ENCODE measurements at places on chromosomes 6 and 20.
A peak's percentile ranks its signal among the peaks of the same experiment; 100 is the strongest.

GRCh38 chr20:18657575-18657974, 69.7 kb downstream of the DTD1 start:
- no peak for DNase-seq

DNA sequence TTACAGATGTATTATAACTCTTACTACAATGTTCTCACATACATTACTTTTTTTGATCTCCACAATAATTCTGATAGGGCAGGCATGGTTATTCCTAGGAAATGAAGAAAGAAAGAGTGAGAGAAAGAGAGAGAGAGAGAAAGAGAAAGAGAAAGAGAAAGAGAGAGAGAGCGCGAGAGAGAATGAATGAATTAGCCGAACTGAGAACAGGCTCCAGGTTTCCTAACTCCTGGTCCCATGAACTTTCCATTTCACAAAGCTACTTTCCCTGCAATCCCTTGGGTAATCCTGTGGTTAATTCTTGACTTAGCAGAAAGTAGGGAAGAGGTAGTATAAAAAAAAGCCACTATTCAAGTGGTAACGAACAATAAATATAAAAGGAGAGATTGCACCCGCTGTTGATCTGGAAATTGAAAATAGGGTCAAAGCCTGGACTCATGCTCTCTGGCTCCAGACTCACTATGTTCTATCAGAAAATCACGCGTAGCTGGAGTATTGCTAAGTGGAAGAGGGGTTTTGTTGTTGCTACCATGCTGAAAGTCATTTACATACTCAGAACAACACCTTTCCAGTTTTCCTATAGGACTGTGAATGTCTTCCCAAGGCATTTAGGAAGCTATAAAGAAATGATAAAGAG, 131.2 kb downstream of the CCDC170 start:
- no peak for DNase-seq

- DNase-seq: no peak
Observed at GRCh38 chr6:119482850-119483285, 133.3 kb upstream of the MAN1A1 start.

GRCh38 chr6:48401016-48401415, 290.0 kb upstream of the PTCHD4 start:
- DNase-seq: no peak

GRCh38 chr20:48154040-48154765, 368.9 kb upstream of the SULF2 start:
- no peak for DNase-seq

DNA sequence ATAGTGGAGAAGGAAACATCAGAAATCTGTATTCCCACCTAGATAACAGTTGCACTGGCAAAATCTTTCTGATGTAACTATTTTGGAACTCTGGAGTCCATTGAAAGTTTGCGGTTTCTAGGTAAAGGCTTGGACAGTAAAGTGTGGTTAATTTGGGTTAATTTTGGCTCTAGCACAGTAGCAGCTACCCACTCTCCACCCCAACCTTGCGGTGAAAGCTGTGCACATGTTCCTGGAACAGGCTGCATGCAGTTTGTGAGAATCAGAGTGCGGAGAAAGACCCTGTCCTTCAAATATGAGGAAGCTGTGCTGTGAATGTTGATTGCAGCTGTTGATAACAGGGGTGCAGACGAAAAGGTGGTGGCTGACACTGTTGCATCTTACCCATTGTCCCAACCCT, 38.4 kb downstream of the SMOC2 start:
- no peak for DNase-seq

GRCh38 chr6:38336922-38337321, 302.8 kb downstream of the BTBD9 start:
- DNase-seq: no peak

GRCh38 chr6:18465410-18466154, 78.4 kb downstream of the RNF144B start:
- peak; percentile 98 for DNase-seq

- DNase-seq: no peak
Observed at GRCh38 chr6:151143806-151144205, 96.0 kb upstream of the AKAP12 start.

- DNase-seq: no peak
Observed at GRCh38 chr6:25769983-25770382, 15.4 kb downstream of the SLC17A4 start.

- DNase-seq: no peak
Observed at GRCh38 chr6:123716506-123716905, 79.8 kb upstream of the TRDN start.

GRCh38 chr6:29976588-29977424, 34.5 kb downstream of the HLA-A start:
- peak; percentile 22 for DNase-seq

DNA sequence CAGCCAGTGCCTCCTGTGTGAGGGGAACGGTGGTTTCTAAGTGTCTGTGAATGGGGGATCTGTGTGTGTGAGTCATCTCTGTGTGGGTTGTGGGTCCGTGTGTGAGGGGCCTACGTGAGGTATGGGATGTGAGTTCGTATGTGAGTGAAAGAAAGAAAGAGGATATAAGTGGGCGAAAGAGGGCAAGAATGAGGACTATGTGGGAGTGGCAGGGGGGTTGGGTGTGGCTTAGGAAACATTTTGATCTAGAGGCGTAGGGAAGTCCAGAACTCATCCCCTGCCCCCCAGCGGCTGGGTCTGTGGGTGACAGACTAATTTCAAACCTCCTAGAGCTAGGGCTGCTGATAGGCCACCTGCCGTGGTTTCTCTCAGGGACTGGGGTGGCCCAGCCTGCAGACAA, 35.5 kb downstream of the DHX35 start:
- no peak for DNase-seq

DNA sequence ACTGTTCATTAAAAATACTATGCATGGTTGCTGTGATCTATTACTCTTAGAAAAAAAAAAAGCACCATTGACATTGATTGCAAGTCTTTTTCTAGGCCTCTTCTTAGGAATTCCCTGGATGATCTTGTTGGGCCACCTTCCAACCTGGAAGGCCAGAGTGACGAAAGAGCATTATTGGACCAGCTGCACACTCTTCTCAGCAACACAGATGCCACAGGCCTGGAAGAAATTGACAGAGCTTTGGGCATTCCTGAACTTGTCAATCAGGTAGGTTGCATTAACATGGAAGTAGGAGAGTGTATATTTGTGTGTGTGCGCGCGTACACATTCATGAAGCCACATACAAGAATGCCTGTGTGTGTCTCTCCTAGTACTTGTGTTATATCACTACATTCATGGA, 140.4 kb downstream of the NCOA3 start:
- DNase-seq: no peak

GRCh38 chr20:24934101-24934661, 14.9 kb upstream of the CST7 start:
- no peak for DNase-seq

DNA sequence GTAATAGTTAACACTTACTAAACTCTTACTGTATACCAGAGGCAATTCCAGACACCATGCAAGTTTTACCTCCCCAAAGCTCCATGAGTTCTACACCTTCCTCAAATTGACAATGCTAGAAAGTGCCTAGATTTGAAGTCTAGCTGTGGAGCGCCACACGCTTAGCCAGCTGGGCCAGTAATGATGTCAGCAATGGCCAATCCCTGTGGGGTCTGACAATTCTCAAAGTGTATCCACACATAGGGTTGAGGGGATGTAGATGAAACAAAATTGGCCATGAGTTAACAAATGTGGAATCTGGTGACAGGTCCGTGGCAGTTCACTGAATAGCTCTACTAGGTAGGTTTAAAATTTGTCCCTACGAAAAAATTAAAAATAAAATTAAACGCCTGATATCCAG, 1.3 kb downstream of the ZNF343 start:
- no peak for DNase-seq

- DNase-seq: no peak
Observed at GRCh38 chr6:84763003-84763885, 1.2 kb downstream of the TBX18 start.

DNA sequence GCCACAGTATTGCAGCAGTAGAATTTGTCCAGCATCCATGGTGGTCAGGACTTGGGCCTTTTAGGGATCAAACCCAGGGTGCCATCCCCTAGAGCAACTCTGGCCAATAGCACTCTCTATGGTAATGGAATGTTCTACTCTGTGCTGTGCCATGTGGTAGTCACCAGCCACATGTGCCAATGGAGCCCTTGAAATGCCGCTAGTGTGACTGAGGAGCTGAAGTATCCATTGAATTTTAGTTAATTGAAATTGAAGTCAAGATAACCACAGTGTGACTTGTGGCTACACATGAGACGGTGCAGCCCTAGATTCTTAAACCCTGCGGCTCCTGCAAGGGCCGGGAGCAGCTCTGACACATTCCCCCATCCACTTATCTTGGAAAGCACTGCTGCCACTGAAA, 54.6 kb downstream of the SLC2A10 start:
- no peak for DNase-seq

DNA sequence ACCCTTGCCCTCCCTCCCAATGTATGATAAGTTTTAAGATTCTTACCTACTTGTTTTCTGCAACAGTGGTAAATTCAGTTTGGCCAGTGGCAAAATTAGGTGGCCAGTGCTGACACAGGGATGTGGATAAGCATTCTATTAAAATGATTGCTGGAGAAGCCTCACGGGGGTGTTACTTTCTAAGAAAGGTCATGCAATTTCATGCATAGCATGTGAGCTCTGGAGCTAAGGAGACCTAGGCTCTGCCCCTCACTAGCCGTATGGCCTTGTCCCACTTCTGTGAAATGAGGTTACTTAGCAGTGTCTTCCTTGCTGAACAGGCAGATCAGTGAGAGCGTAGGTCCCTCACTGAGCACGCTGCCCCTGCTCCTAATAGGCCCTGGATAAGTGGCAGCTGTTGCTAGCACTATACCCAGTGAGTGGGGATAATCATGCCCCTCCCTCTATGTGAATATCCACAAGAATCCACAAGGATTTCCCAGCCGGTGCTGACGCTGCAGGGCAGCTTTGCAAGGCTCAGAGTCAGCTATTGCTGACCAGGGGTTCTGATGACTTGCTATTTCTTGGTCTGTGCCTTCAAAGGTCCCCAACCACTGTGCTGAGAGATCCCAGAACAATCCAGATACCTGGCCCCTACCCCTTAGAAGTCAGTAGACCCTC, 86.5 kb upstream of the MRPS10 start:
- DNase-seq: no peak

DNA sequence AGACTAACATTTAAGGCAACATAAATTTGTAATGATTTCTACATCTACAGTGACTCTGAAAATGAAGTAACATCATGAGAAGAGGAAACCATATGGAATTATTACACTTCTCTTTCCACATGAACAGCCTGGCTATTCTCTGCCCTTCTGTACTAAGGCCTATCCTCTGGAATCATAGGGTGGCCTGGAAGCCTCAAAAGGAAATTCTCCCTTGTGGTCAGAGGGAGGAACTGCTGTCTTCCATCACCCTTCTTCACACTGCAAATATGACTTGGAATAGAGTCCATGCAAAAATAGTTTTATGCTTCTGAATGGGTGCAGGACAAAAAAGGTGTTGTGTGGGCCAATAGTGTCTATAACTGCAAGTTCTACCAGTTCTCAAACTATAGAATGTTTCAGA, 44.6 kb upstream of the SH3BGRL2 start:
- DNase-seq: no peak

GRCh38 chr6:162907876-162908481, 180.2 kb downstream of the PACRG start:
- no peak for DNase-seq

GRCh38 chr6:29813809-29814208, 13.8 kb upstream of the HLA-G start:
- no peak for DNase-seq

- DNase-seq: no peak
Observed at GRCh38 chr20:51010932-51011331, 12.0 kb downstream of the KCNG1 start.

DNA sequence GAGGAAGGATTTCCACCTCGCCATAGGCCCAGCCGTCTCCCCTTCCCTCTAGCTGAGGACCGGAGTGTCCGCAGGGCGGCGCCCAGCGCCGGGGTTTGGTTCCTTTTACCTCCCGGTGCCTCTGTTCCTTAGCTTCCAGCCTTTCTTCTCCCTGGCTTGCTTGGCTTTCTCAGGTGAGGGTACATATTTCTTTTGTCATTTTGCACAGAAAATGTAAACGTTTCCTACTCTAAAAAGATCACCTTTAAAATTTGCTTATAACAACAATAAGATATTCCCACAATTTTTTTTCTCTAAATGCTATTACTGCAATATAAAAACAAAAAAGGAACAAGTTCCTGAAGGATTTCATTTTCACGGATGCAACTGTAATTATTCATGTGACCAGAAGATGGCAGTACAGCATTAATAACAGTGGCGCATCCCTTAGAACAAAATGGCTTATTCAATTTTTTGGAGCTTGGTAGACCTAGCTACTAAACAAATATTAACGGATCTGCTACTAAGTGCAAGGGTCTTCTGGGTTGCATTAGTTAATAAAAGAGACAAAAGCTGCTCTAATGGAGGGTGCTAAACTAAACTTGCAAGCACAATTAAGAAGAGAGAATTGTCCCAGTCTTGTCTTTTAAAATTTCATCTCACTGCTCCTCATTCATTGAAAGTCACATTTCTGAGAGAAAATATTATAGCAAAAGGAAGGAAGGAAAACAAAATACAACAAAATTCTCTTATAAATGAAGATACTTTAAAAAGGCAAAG, 172.9 kb downstream of the ADGRG6 start:
- peak; percentile 2 for DNase-seq

GRCh38 chr6:30913721-30914075, 340 bp upstream of the VARS2 start:
- DNase-seq: no peak

DNA sequence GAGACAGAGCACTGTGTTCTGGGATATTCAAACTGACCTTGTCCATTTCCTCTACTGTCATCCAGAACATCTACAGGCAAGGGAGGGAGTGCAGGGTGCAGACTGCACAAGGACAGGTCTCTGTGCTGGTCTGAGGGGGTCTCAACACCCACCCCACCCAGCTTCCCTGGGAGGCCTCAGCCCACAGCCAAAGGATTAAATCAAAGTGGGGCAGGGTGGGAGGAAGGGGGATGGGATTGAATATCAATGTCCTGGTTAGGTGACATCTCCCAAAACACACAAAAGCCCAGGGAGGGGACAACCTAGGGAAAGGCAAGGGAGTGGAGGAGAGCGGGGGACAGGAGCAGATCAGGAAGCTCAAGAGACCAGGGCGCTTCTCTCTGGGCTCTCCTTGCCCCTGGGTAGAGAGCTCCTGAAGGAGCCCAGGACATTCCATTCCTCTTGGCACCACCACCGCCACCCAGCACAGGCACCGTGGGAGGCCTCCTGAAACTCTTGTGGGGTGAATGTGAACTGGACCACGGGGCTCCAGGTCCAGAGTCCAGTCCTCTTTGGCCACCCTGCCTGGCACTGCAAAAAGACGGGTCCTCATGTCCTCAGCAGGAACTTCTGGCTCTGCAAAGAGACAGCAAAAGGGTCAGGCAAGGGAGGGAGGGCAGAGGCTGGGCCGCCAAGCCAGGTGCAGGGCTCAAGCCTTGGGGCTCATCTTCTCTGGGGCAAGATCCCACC, 73.9 kb downstream of the JPH2 start:
- DNase-seq: no peak

DNA sequence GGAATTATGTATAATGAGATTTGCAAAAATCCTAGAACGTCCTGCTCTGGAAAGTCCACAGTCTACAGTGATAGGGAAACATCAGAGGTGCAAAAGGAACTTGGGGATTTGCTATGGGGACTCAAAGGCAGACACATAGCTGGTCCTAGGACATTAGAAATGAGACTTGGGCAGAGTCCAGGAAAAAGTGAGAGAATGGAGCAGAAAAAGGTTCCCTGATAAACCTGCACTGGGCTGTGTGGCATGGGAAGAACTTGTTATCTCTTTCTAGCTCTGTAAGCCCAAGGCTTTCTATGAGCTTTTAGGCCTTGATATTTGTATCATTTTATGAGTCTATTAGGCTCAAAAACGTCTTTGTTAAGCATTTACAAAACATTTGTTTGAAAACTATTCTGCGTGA, 15.2 kb downstream of the PRND start:
- no peak for DNase-seq
